ENCODE measurements at places on chromosomes 3 and 15.
A peak's percentile ranks its signal among the peaks of the same experiment; 100 is the strongest.

DNA sequence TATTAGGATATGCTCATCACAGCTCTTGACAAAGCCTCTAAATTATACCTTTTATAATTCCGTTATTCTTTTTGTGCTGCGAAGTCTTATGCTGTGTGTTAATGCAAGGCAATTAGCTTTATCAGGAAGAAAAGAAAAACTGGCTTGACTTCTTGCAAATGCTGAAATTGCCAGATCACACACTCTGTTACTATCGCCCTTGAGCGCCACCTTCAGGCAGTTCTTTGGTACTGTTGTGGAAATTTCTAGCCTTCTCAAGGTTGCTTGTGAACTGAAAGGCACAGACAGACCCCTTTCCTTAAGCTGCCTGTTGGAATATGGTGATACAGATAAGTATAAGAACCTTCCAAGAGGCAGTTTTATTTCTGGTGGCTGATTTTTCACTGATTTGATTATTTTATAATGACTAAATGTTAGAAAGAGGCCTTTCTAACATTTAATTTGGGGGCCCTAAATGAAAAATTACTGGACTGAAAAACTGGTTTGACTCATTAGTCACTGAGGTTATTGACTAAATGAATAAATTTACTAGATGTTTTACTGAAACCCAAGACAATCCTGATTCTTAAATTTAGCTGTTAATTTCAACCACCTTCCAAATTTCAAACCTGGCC, 126.2 kb upstream of the RASGRP1 start:
- DNase-seq = peak; percentile 51

GRCh38 chr15:47834093-47834492, 116.8 kb downstream of the SEMA6D start:
- DNase-seq = no peak

GRCh38 chr3:42685891-42686820, 819 bp downstream of the KLHL40 start:
- no peak for DNase-seq

DNA sequence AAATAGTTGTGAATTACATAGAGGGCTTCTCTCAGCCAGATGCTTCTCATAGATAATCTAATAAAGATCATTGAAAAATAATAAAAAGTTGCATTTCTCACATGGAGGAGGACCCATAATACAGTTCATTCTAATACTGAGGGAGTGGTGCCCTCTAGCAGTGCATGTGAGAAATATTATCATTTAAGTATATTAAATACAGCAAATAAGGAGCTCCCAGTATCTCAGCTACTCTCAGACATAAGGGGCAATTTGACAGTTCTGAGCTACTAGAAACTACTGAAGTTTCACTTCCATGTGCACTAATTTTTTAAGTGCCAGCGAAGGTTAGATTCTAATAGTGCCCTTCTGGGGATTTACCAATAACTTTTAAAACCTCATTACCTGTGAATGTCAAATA, 188.3 kb downstream of the IL5RA start:
- DNase-seq = peak; percentile 2

DNA sequence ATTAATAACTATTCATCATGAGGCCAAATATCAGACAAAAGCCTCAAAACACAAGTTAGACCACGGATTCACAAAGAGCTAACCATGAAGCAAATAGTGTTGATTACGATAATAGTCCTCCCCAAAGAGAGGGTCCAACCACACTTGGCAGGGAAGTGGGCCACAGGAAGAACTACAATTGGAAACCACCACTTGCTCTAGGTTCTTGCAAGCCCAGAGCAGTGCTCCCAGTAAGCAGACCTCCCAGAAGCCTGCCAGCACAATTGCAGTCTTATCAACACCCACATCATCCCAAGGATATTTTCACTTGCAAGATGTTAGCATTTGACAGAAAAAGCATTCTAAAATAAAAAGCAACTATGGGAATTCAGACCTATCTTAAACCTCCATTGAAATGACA, 11.3 kb downstream of the SETD2 start:
- no peak for DNase-seq

- no peak for DNase-seq
Measured at GRCh38 chr3:57143886-57144459, 21.2 kb downstream of the IL17RD start.

DNA sequence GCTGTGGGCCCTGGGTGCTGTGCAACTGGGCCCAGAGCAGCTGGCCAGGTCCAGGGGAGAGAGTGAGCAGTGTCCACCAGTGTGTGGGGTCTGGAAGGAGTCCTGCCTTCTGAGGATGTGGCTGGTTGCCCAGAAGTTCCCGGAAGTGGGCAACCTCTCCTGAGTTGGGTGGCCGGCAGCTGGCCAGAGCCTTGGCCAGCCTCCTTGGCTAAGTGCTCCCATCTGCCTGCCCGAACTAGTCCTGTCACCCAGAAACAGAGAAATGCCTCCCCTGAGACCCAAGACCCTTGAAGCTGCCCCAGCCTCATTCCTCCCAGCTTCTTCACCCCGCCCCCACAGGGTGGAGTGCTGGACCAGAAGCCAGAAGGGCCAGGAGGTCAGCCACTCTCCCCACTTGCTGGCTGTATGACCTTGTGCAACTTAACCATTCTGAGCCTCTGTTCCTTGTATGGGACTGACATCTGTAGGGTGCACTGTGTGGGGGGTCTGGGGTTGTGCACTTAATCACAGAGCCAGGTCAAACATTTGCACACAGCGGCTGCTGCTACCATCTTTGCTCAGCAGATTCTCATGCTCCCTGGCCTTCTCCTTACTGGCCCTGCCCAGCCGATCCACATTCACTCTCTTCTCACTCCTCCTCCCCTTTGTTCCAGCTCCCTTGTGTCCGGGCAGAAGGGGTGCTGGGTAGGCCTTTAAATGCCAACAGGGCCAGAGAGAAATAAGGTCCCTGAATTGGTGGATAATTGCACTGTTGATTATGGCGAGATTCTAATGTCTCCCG, 7.5 kb upstream of the ALAS1 start:
- peak; percentile 57 for DNase-seq

GRCh38 chr3:197484204-197484901, 71.4 kb downstream of the BDH1 start:
- no peak for DNase-seq

DNA sequence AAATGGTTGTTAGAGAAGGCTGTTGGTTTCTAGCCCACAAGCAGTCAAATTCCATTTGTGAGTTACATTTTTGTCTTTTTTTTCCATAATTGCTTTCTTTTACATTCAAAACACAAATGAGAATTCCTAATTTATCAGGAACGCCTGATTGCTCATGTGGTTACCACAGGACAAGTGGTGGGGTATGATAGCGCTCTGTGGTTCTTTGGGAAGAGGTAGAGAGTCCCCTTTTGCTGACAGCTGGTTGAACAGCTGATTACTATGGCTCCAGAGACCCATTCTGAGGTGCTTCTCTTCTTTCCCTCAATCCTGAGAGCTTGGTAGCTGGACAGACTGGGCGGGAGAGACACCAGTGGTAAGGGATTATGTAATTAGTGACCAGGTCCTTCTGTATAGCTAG, 24.4 kb downstream of the CNOT10 start:
- DNase-seq = no peak

DNA sequence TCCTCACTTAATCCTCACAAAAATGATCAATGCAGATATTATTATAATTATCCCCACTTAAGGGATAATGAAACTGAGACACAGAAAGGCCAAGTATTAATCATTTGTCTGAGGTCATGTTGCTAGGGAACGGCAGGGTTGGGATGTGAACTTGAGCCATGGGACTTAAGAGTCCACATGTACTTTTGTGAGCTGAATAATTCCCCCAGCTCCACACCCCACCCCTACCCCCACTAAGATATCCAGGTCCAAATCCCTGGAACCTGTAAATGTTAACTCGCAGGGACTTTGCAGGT, 290.5 kb upstream of the GADL1 start:
- DNase-seq = peak; percentile 28

GRCh38 chr3:41346698-41347270, 147.5 kb downstream of the CTNNB1 start:
- no peak for DNase-seq

DNA sequence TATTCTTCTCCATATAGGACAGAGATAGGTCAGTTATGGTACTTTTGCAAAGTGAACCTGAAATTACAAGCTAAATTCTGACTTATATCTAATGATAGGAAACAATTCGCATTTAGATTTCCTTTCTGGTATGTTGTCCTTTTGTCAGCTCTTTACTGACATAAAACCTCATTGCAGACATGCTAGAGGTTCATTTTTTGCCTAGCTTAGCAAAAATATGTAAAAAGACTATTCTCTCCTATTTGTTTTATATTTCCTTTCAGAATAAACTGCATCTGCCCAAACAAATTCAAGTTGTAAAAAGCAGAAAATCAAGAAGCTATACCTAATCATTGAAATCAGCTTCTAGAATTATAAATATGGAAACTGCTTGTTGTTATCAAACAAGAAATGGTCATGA, 168.7 kb downstream of the PPM1L start:
- DNase-seq = no peak

- DNase-seq = no peak
Measured at GRCh38 chr3:78926523-78926922, 841.3 kb downstream of the ROBO1 start.

- no peak for DNase-seq
Measured at GRCh38 chr15:58584789-58585461, 153.1 kb downstream of the LIPC start.

- no peak for DNase-seq
Measured at GRCh38 chr3:36796161-36796560, 31.8 kb upstream of the DCLK3 start.

DNA sequence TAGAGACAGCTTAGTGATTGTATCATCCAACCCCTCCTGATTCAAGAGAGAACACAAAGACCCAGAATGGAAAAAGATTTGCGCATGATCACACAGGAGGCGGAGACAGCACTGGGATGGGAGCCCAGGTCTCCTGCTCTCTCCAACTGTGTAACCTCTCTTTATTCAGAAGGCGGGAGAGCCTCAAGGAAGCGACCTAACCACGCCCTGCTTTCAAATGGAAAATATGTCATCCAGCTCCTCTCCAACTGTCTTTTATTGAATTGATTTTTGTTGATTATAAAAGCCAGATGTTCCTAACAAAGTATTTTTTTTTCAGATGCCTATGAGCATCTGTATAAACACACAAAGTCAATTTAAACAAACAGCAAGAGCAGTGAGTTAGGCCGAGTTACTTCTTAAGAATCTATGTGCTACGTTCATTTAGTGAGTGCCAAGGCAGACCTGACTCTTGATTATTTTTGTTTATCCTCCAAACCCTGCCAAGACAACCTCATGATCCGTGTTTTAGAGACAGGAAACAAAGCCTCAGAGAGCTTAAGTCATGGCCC, 74.5 kb downstream of the BFSP2 start:
- DNase-seq = peak; percentile 93

DNA sequence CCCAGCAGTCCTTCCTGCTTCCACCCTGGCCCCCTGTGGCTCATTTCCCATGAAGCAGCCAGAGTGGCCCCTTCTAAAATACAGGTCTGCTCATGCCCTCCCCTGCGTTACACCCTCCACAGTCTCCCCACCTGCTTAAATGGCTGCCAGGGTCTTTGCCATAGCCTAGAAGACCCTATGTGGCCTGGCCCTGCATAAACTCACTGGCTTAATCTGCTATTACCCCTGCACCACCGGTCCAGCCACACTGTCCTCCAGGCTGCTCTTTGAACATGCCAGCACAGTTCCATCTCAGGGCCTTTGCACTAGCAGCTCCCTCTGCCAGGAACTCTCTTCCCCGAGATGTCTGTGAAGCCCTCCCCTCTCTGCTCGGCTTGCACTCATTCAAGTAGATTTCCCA, 166.8 kb downstream of the NTRK3 start:
- DNase-seq = no peak

DNA sequence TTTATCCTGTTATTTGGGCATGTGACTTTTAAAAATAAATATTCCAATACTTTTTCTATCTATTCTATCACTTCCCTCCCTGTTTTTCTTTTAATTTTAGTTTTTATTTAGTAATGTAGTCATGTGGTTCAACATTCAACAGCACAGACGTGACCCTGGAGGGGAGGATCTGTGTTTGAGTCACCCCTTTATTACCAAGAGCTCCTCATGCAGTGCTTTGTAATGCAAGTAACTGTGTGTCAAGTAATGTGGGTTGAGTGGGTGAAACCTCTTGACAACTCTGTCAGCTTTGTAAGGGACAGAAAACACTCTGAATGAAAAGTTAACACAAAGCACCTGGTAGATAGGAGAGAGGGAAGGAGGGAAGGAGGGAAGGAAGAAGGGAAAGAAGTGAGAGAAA, 89.7 kb upstream of the FGF12 start:
- no peak for DNase-seq

GRCh38 chr3:74539876-74540275, 74.6 kb downstream of the CNTN3 start:
- DNase-seq = no peak

- DNase-seq = no peak
Measured at GRCh38 chr3:78844307-78844706, 923.5 kb downstream of the ROBO1 start.

- DNase-seq = no peak
Measured at GRCh38 chr3:49972656-49973055, 32.7 kb downstream of the RBM6 start.

- DNase-seq = no peak
Measured at GRCh38 chr3:107676469-107677309, 153.9 kb downstream of the BBX start.

DNA sequence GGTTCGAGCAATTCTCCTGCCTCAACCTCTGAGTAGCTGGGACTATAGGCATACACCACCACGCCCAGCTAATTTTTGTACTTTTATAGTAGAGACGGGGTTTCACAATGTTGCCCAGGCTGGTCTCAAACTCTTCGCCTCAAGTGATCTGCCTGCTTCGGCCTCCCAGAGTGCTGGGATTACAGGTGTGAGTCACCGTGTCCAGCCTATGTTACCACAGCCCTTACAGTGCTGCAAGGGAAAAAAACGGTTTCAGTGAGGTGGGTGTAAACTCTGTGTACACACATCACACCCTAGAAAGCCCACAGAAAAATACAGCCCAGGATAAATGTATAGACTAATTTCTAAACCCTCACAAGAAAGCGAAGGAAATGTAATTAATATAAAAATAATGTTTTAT, 103.5 kb upstream of the AKAP13 start:
- no peak for DNase-seq

DNA sequence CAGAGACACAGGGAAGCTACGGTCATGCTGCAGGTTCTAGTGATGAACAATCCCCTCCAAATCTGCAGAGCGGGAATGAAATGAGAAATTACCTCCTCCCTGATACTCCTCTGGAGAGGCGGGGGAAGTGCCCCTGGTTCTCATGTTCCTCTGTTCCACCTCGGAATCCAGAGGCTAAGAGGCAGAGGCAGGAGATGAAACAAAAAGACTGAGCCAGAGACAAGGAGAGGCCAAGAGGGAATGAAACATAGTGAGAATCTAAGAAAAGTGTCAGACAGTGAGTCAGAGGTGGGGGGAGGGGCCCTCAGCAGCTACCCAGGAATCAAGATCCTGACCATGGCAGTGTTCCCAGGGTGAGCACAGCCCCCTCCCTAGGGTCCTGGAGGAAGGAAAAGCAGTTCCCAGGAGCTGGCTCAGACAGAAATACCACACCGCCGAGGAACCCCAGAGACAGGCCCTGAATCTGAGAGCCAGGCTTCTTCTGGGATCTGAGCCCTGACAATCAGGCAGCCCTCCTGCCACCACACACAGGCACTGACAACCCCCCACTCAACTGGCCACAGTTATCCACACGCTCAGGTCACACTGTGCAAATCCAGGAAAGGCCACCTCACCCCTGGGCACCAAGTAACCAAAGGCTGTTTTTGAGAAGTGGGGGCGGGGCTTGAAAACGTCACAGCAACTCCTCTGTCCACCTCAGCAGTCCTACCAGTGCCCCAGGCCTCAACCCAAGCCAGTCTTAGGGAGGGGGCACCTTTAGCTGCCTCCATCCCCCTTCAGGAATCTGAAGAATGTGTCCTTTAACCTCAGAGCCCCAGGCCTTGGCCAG, 2.4 kb downstream of the CSRNP1 start:
- DNase-seq = peak; percentile 90

Data from fibroblast of the conjunctiva (primary cell).